ENCODE measurements at places on chromosomes 12 and 14.

- DNase-seq, result no peak
These were observed 38.6 kb downstream of the MGST1 start for GRCh38 chr12:16385782-16386646.

GRCh38 chr14:53109105-53110041 is 43.8 kb downstream of the DDHD1 start:
- peak; percentile 28 for DNase-seq

- no peak for DNase-seq
These were observed 35.1 kb downstream of the ACACB start for GRCh38 chr12:109151457-109151856.

GRCh38 chr12:111673503-111673902 is 12.3 kb downstream of the BRAP start:
- no peak for DNase-seq

GRCh38 chr12:124610021-124610612 is 42.7 kb upstream of the NCOR2 start:
- no peak for DNase-seq

DNA sequence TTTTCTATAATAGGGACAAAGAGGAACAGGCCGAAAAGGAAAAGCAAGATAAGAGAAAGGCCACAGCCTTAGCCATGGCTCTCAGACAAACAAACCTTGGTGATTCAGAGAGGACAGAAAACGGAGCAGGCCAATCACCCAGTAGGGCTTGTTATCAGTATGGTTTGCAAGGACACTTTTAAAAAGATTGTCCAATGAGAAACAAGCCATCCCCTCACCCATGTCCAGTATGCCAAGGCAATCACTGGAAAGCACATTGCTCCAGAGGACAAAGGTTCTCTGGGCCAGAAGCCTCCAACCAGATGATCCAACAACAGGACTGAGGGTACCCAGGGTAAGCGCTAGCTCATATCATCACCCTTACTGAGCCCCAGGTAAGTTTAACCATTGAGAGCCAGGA is 243.8 kb upstream of the BTG1 start:
- DNase-seq, result no peak

GRCh38 chr12:41652981-41653380 is 464.9 kb downstream of the PDZRN4 start:
- DNase-seq, result no peak

GRCh38 chr12:117046011-117046369 is 53.2 kb downstream of the TESC start:
- DNase-seq, result no peak

Measured in CD4-positive, alpha-beta T cell treated with Interleukin-15 for 1 hour (primary cell).